Naive thymus-derived CD4-positive, alpha-beta T cell (primary cell): ENCODE measurements at places on chromosomes 3 and 15.

DNA sequence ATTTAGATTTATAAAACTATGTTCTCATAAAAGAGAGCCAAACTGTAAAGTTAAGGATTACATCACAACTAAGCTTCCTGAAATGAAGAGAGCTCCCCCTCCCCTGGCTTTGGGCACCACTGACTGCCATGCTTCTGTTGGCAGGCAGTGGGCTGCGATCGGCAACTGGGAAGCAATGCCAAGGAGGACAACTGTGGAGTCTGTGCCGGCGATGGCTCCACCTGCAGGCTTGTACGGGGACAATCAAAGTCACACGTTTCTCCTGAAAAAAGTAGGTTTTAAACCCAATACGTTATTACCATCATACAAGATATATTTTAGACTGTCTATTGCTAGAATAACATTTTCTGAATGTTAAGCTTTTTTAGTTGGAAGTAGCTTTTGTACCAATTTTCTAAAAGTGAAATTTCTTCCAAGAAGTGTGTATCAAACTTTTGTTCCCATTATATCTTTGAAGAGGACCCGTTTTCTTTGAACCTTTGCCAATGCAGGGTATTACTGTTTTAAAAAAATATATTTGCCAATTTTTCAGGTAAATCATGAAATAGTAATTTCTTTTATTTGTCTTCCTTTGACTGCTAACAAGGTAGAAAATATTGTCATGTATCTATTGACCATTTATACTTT is 184.1 kb downstream of the ADAMTSL3 start:
- DNase-seq: no peak

- no peak for DNase-seq
Observed at GRCh38 chr15:73371812-73372211, 3.1 kb upstream of the HCN4 start.

- no peak for DNase-seq
Observed at GRCh38 chr3:73652896-73653295, 28.2 kb upstream of the PDZRN3 start.

GRCh38 chr3:25335356-25335755 is 92.7 kb upstream of the RARB start:
- no peak for DNase-seq

- DNase-seq: no peak
Observed at GRCh38 chr15:52292780-52293392, 2.7 kb downstream of the MYO5C start.

- DNase-seq: no peak
Observed at GRCh38 chr15:101056366-101057334, 137.5 kb downstream of the LRRK1 start.

- no peak for DNase-seq
Observed at GRCh38 chr3:191356631-191357439, 26.5 kb upstream of the UTS2B start.
